ENCODE measurements at places on chromosomes 7 and 10. TPM values are rescaled to one million over a fixed set of nuclear protein-coding genes. Genes with fewer than 3 reads are reported as not detected.
A peak's percentile ranks its signal among the peaks of the same experiment; 100 is the strongest.

DNA sequence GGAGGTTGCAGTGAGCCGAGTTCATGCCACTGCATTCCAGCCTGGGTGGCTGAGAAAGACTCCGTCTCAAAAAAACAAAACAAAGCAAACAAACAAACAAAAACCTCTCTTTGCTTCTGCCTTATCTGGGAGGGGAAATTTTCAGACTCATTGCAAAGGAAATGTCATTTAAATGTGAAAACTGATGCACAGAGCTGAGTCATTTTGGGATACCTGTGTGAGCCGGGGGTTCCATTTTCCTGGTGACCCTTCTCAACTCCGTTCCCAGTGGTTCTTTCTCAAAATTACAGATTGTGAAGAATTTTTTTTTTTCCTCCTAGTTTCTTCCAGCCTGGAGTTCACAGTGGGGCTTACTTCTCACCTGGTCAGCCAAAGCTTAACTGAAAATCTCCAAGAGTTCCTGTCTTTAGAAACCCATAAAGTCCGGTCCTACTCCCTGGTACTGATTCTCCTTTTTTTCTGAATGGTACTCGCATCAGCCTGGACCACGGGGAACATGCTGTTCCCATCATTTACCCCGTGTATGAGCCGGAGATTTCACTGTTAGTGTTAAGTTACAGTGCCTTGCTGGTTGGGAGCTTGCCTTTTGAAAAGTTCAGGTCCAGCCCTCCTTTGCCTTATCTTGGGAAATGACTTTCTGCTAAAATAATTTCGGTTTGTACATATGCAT is 56.9 kb downstream of the RBM20 start:
- DNase-seq, result no peak

DNA sequence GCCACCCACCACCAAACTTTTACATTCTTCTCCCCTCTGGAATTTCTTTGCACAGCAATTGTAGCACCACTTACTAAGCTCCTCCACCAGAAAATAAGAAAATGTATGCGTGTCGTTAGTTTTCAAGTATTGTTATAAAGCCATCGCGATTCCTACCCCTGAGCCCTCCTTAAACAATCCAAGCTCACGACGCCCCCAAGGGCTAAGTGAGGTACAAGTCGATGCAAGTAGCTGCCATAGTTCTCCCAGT is 1.3 kb downstream of the FRAT2 start:
- DNase-seq, result no peak

GRCh38 chr7:69067397-69067796 is 530.9 kb upstream of the AUTS2 start:
- no peak for DNase-seq

- peak; percentile 83 for DNase-seq
These were observed at the start of gene TSPAN12 for GRCh38 chr7:120857588-120858573. Gene TSPAN12 (minus strand): TSS chr7:120858144. CDS start chr7:120856763, 1,381 bp downstream.

- no peak for DNase-seq
These were observed 44.0 kb upstream of the COL1A2 start for GRCh38 chr7:94350734-94351133.

DNA sequence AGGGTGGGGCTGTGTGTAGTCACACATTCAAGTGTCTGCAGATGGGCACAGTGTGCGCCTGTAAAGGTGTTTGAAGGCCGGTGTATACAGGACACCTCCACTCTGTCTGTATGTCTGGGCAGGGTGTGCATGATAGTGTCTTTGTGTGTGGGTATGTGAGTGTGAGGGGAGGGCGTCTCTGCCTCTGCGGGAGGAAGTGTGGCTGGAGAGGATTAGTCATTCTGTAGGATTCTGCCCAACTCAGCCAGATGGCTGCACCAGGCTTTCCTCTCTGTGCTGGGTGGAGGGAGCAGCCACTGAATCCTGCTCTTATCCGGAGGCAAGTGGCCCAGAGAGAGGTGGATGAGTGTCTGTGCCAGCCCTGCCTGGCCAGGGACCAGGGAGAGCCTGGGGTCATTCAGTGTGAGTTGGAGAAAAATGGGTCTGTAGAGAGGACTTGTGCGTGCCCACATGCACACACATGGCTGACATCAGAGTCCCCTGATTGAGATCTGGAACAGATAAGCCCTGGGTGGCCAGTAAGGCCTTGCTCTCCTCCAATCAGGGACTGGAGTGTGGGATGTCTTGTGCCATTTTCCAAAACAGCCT is 1.7 kb downstream of the SFXN3 start:
- no peak for DNase-seq

DNA sequence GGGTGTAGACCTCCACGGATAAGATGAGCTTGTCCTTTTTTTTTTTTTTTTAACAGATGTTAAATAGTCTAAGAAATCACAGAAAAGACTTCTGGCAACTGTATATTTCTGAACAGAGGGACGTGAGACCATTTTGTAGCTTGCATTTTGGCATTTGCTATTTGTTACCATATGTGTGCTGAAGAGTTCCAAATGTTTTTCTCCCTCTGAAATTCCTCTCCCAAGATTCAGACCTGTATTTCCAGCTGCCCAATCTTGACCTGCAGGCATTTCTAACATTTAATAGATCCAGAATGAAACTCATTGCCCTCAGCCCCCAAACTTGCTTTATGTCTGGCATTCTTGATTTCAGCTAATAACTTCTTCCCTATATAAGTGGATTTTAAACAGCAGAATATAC is 223.1 kb upstream of the FZD1 start:
- no peak for DNase-seq

DNA sequence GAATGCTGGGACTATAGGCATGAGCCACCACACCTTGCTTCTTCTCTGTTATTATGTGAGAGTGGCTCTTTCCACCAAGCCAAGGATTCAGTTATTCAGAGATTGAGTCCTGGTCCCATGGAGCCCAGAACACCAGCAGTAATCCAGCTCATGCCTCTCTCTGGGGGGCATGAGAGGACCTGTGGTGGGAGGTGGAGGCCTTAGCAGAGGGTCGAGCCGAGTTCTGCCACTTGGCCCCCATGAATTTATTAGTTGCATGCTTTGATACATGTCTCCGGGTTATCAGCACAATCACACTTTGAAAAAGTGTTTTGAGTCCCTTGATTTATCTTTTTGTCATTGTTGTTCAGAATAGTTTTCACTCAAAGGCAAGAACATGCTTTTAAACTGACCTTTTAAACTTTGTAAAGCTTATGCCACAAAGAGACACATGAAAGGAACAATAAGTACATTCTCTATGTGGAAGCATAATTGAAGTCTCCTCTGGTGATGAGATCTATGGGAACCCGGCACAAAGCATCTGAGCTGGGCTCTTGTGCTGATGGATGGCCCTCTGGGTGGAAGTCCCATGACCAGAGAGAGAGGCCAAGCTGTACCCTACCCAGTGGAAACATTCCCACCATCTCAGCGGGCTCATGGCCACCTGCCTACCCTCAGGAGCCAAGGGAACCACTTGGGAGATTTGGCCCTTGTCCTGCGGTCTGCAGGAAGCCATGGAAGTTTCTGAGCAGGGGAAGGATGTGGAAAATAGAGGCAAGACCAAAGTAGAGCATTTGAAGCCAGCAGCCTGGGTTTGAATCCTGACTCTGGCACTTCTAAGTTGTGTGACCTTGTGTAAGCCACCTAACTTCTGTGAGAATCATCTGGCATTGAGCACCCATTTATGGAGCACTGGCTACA is 53.9 kb downstream of the MINDY4 start:
- DNase-seq, result no peak

GRCh38 chr10:122130474-122131110 is 140.5 kb upstream of the BTBD16 start:
- no peak for DNase-seq

DNA sequence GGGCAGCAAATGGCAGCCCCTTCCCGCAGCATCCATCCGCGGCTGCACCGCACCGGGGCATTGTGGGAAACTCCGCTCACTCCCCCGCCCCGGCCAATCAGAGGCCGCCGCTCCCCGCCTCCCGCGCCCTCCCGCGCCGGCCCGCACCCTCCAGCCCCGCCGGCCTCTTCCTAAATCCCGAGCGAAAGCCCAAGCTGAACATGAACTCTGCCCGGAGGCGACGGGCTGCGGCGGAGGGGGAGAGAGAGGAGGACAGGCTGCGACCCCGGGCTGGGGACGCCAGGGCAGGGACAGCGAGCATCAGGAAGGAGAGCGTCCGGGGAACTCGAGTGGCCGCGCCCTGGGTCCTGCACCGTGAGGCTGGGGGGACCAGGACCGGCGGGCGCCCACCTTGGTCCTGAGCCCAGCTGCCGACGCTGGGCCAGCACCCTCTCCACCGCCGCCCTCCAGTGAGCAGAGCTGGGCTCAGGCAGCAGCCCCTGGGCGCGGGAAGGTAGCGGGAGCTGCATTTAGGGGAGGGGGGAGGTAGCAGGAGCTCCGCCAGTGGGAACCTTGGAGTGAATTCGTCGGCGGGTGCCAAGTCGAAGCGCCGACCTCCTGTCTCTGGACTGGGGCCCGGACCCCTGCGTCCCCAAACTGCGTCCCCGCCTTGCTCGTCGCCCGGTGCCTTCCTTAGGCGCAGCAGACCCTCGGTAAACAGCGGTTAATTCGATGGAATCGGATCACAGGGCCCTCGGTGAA is at the start of gene DGKI:
Gene DGKI, minus strand, starts transcription at position 148 of the 741 bp plus-strand sequence.
- DNase-seq, result no peak

DNA sequence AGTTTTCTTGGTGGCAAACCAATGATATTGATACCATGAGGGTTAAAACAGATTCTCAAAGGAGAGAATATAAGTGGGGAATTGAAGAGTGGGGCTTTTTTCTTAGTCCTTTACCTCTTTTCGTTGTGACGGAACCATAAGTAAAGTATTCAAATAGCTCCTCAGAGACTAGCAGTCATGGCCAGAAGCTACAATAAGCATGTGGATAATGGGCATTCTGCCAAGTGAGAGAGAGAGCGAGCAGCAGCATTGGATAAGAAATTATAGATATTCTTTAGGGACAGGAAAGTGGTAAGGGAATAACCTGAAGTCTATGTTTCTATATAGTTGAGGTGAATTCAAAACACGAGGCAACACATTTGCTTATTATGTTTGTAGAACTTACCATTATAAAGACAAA is 235.1 kb downstream of the SEMA3E start:
- DNase-seq, result no peak

DNA sequence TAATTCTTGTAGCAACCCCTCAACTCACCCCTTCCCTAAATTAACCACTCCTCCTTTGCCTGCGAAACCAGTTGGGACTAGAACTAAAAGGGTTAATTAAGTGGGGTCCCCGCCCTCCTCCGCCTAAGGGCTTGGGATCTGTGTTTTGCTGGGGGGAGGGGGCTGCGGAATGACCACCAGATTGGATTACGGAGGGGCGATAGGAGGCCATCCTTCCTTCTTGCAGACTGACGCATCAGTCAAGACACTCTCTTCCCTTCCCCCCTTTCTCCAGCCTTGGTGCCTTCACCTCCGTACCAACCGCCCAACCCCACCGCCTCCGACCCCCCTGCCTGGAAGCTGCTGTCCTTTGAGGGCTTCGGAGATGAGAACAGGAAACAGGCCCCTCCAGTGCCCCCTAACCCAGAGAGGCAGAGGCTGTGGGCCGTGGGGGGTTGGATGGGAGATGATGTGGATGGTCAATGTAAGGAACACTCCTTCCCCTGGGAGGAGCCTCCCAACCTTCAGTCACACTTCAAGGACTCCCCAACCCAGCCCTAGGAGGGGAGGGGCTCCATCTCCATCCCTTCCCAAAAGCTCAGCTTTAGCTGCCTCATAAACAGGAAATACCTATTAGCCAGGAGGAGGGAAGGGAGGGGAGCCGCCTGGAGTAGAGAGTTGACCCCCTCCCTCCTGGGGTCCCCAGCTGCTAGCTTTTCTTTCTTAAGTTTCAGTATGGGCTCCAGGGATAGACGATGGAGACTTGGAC is 997 bp upstream of the LDB1 start:
- DNase-seq, result peak; percentile 78

DNA sequence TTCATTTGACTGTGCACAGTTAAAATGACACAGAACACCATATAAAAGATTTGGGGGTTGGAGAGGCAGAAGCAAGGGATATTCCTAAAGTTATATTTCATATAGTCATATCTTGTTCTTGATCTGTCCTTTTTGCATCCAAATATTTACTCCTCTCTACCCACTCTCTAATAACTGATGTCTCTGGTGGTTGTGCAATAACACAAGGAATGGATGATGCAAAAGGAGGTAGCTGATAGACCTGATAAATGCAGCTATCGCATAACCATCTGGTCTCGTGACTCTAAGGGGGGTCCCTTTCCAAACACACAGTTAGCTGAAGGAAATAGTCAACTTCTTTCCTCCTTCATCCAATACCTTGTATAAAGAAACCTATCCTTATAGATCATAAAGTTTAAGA is 123.1 kb downstream of the POLR1F start:
- no peak for DNase-seq

GRCh38 chr7:157521061-157521731 is 184.4 kb downstream of the DNAJB6 start:
- DNase-seq, result peak; percentile 33

GRCh38 chr7:151790830-151791620 is 85.9 kb downstream of the PRKAG2 start:
- no peak for DNase-seq

GRCh38 chr7:87480386-87480785 is 4.9 kb upstream of the ABCB4 start:
- DNase-seq, result no peak

DNA sequence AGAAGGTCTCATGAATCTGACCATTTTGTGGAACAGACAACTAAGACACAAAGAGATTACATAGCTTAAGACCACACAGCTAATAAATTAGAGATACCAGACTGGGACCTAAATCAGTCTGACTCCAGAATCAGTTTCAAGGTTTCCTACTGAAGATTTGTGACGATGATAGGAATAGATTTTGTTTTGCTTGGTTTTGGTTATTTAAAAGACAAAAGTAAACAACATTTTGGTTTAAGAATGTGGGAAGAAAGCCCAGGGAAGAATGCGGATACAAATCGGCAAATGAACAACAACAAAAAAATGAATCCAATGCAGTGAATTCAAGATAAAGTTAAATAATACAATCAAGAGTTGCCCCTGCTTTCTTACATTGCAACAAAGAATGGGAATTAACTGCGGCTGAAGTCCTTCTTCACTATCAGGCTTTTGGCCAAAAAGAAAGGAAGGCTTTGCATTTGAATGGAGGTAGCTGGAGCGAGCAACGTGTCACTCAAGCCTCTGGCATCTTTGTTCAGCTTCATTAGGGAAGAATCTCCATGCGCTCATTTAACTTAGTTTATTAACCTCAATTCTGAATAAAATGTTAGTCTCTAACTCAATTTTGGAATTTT is 210.8 kb downstream of the ADAM12 start:
- DNase-seq, result no peak

AKR1C4 gene
- not detected for total RNA-seq

CDCA7L gene
- 15.9 TPM for total RNA-seq

OR6B1 gene
- not detected for total RNA-seq

ACSL5 gene
- total RNA-seq, result 11.3 TPM

GRID1 gene
- total RNA-seq, result 15.4 TPM

ATOH7 gene
- 0.22 TPM for total RNA-seq

NYAP1 gene
- 9.1 TPM for total RNA-seq
